ENCODE measurements at places on chromosomes 7 and 10. TPM values are rescaled to one million over a fixed set of nuclear protein-coding genes. Genes with fewer than 3 reads are reported as not detected.
A peak's percentile ranks its signal among the peaks of the same experiment; 100 is the strongest.

GRCh38 chr10:61987951-61988379, 86.5 kb downstream of the ARID5B start:
- no peak for DNase-seq

GRCh38 chr7:101634196-101634717, 5.2 kb upstream of the MYL10 start:
- peak; percentile 44 for DNase-seq

DNA sequence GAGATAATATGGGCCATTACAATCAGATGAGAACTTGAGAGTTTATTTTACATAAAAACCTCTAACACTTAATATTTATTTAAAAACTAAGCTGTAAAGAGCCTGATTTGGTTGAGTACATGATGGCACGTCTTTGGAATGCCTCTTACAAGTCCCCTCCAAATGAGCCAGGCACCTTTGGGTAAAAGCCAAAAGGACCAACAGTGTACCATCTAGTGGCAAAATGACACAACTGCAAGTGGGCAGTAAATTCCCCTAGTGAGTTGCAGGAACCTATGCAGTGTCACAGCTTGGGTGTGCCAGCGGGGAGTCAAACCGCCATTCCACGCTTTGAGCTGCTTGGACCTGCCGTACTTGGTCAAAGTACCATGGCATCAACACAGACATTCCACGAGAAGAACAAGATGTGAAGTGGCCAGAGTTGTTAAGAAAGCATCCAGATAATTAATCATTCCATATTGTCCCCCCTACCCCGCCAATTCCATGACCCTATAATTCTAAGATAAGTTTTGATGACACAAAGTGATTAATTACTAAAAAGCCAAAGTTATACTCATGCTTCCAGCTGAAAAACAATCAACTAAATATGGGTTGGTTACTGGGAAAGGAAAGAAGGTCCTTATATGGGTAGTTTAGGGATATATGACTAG, 115.2 kb downstream of the SORBS1 start:
- peak; percentile 81 for DNase-seq

- no peak for DNase-seq
Observed at GRCh38 chr7:157412491-157413180, 75.8 kb downstream of the DNAJB6 start.

DNA sequence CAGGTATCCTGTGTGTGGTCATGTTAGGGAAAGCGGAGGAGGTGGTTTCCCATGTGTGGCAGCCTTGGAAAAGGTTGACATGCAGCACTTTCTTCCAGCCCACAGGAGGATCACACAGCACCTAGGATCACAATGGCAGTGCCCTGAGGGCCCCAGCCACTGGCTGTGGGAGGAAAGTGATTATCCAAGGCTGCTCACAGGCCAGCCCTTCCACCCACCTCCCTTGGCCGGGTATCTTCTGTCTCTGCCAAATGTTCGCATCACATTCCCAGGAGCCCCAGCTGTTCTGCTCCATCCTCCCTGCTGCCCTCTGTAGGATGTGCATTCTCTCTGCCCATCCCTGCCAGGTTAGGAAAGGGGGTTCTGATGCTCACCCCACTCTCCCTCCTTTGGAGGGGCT, 2.5 kb upstream of the MLXIPL start:
- DNase-seq = peak; percentile 34

DNA sequence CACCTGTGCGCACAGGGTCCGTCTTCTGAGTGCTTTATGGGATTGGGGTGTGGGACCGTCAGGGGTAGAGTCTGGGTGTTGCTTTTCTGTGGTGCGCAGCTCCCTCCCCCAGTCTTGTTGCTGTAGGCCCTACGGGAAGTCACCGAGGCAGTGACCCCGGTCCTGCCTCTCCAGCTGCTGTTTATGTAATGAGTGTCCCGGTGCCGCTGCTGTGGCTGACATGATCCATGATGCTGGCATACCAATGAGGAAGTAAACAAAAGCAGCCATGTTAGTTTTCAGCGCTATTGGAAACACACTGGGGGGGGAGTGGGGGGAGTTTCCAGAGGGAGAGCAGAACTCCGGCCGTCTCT, 1.1 kb downstream of the TRIM8 start:
- DNase-seq = peak; percentile 65

DNA sequence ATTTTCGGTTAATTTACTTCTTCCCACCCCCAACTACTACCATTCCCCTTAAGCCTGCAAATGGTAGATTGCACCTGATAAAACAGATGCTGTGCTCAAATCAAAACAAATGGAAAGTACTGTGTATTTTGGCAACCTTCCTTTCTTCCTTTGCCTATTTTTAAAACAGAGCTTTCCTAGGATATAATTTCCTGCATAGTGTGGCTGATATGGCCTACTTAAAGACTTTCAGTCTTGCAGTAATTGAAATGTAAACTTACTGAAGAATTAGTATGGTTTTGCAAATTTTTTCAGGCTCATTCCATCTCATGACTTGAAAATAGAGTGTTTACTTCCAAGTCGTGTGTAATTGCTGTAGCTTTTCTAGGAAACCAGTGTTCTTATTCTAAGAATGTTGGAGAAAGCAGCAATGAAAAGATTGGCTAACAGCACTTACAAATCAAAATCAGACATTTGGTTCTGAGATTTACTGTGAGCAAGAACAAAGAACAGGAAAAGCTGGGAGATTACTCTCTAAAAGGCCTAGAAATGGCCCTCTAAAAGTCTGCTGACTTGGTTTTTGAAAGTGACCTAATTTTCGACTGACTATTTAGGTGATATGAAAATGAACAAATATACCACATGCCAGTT, 52.0 kb downstream of the REEP3 start:
- DNase-seq = peak; percentile 33

DNA sequence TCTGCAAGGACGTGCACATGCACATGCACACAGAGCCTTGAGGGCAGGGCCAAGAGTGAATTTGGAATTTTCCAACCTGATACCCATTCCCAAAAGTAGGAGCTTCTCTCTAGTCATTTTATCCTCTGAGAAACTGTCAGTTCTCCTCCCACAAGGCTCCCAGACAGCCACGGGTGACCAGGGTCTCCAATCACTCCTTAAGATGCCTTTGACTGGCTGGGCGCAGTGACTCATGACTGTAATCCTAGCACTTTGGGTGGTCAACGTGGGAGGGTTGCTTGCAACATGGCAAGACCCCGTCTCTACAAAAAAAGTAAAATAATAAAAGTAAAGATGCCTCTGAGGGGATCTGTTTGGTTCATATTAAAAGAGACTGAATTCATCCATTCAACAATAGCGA, 13.2 kb downstream of the SCD start:
- no peak for DNase-seq

Gene NME8
- not detected for total RNA-seq

Gene TAS2R38
- not detected for total RNA-seq

Data from A172 (cell line).